ENCODE measurements at places on chromosomes 6 and 20.

GRCh38 chr6:105838171-105838570 is 248.0 kb upstream of the PRDM1 start:
- no peak for DNase-seq

GRCh38 chr20:6492271-6493055 is 275.0 kb upstream of the BMP2 start:
- DNase-seq = no peak

- no peak for DNase-seq
These were observed 116.2 kb downstream of the ISM1 start for GRCh38 chr20:13337090-13337784.

GRCh38 chr6:68126089-68126749 is 508.9 kb upstream of the ADGRB3 start:
- DNase-seq = no peak

DNA sequence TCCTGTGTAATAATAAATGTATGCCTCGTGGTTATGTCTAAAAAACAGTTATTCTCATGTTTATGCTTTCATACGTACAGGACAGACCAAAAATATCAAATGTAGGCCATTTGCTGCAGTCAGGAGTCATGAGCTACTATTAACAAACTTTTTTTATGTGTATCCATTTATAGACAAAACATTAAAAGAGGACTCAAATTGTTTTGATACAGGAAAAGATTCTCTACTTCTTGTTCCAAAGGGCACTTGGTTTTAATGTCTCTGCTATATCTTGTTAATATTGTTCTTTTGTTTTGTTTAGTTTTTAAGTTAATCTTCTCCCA is 155.2 kb downstream of the ZDHHC14 start:
- DNase-seq = no peak

- DNase-seq = no peak
These were observed 6.4 kb upstream of the SDC4 start for GRCh38 chr20:45354423-45355208.
